CD8-positive, alpha-beta memory T cell (primary cell): ENCODE measurements at places on chromosomes 1 and 21. TPM values are rescaled to one million over a fixed set of nuclear protein-coding genes. Genes with fewer than 3 reads are reported as not detected.
A peak's percentile ranks its signal among the peaks of the same experiment; 100 is the strongest.

DNA sequence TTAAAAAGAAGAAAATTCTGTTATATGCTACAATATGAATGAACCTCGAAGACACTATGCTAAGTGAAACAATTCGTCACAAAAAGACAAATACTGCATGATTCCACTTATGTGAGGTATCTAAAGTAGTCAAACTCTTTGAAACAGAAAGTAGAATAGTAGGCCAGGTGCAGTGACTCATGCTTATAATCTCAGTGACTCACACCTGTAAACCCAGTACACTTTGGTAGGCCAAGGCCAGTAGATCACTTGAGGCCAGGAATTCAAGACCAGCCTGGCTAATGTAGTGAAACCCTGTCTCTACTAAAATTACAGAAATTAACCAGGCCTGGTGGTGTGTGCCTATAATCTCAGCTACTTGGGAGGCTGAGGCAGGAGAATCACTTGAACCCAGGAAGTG is 25.7 kb downstream of the EPHA10 start:
- DNase-seq, result no peak

- no peak for DNase-seq
These were observed 687 bp upstream of the RASSF5 start for GRCh38 chr1:206506405-206507283.

DNA sequence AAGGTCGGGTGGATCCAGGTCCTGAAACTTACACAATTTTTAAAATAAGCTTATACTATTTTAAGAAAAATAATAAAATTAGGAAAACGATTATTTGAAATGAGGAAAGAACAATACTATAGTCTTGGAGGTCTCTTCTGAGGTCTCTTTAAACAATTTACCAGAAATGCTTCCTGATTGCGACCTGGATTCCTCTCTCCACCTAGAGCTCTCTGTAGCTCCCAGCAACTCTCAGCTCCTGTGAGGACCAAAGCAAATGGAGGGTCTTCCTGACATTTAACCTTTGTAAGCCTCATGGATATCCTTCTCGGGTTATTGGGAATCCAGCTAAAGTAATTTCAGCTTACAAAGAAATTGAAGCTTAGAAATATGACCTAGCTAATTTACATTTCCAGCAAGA is 886 bp downstream of the BTBD8 start:
- DNase-seq, result no peak

- peak; percentile 27 for DNase-seq
These were observed 215.5 kb upstream of the USP25 start for GRCh38 chr21:15514073-15514946.

GRCh38 chr1:93692983-93693591 is 11.4 kb upstream of the BCAR3 start:
- no peak for DNase-seq

DNA sequence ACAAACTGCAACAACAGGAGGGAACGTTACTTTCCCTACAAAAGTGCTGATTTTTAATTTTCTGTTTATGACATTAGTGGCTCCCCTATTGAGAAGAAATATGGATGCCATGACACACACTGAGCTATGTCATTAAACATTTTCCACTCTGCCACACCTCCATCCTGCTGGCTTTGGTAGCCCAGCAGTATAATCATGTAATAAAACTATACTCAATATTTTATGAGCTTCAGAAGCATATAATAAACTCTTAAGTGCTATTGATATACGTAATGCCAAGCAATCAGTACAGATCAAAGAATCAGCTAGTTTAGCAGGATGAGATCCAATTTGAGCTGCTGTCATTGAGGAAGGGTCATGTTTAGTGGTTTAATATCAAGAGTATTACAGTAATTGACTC is 141.3 kb upstream of the LRRC7 start:
- no peak for DNase-seq

DNA sequence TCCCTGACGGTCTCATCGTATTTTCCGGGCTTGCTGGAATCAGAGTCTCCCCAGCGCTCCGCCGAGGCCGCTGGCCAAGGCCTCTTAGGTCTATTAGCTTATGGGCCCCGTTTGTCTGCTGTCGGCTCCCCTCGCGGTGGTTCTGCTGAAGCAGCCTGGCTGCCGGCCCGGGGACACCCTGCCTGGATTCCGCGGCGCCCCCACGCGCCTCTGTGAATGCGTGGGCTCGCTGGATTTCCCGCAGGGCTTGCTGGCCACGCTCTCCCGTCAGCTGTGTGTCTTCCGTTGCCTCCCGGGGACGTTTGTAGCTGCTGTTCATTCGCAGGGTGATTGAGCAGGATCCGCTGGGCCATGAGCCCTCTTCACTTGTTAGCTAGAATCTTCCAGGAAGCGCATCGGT is 8.4 kb downstream of the LRRC3 start:
- no peak for DNase-seq

GRCh38 chr21:37233551-37234146 is 33.5 kb downstream of the VPS26C start:
- DNase-seq, result no peak

DNA sequence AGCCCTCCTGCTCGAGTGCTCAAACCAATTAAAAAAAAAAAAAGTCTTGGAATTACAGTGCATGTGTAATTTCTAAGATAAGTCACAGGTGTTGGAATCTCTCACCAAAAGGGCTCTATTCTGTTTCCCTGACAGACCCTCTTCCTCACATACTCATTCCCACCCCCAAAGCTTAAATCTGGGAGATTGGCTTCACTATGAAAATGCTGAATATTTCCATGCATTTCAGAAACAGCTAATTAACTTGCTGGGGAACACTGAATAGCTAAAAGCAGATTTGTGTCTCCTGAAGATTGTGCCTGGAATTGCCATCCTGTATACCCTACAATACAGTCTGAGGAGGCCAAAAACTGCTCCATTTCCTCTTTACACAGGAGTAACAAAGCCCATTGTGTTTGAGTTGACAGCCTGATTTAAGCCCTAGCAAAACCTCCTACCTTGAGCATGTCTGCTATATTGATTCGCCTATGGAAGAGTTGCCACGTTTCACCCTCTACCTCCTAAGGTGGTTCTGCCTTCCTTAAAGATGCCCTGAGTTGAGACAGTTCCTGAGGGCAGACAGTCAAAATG is 1.4 kb upstream of the PIK3R3 start:
- DNase-seq, result no peak

DNA sequence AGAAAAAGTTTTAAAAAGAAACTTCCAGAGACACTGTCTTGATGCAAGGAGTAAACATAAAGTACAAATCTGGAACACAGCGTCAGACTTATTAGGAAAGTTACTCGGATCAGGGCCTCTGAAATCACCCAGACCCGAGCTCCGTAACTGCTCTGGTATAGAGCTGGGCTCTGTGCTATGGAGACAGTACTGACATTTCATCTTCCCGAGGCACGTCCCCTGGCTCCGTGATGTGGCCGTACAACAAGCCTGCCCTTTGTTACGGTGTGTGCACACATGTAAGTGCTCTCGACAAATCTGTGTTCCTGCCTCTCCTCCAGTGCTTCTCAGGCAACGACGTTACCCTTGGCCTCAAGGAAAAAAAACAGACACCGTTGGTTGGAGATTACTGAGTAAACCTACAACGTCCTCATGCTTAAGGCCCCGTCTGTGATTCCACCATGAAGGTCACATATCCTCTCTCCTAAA is 107.0 kb upstream of the IRF2BP2 start:
- no peak for DNase-seq

- no peak for DNase-seq
These were observed 17.7 kb downstream of the CD1E start for GRCh38 chr1:158371188-158371953.

- DNase-seq, result no peak
These were observed 2.2 kb upstream of the SSBP3 start for GRCh38 chr1:54408147-54409066.

DNA sequence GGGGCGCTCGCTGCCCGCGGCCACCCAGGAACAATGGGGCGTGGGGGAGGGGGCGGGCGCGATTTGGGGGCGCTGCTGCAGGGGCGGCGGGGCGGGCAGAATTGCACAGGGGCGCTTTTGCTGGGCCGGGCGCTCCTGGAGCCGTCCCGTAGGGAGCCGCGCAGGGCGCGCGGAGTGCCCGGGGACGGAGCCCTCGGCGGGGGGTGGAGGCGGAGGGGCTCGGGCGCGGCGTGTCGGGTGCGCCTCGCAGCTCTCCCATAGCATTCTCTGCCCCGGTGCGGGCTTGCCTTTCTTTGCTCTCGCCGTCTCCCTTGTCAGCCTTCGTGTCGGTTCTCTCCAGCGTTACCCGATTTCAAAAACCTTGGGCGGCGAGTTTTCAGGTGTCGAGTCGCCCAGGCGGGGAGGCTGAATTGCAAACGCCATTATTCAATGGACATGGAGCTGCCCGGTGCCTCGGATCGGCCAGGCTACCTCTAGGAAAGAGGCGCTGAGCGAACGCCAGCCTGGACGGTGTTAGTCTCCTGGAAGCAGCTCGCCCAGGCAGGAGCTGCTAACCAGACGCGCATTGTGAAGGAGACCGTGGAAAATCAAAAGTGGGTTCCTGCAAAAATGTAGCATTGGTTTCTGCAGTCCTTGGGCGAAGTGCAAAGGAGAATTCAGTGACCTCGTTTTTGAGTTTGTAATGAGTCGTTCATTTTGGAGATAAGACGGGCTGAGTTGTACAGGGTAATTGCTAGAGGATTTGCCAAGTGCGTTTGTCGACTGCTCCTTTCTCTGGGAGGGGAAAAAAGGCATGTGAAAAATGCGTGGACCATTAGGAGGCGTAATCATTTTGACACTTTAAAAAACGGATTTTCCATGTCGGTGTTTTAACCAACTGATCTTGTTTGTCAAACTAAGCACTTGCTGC is 626 bp downstream of the CXADR start:
- DNase-seq, result no peak

DNA sequence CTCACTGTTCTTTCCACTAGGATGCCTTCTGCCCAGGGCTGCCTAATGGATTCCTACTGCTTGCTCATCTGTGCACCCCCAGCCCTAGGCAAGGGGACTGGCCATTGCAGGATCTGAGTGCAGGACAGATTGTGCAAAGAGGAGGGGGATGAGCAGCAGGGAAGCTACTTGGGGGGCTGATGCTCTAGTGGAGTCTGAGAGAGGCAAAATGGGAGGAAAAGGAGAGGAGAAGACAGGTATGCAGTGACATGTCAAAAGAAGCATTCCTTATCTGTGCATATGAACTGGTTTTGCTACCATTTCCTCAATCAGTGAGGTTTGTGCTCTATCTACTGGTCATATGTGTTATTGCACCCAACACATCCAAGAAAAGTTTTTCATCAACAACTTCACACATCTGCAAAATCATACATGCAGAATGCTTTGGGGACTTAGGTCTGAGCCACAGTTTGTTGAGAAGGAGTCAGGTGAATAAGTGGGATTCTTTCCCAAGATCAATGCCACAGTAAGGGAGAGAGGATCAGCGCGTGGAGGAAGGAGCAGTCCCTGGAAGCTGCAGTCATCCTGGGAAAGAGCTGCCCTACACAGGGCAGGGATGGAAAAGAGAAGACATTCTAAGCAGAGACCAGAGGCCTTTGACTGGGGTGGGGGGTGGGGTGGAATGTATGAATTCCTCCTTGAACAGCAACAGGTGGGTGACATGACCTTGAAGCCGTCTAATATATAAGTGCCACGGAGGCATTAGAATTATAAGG is 14.4 kb downstream of the SLC5A9 start:
- DNase-seq, result no peak

DNA sequence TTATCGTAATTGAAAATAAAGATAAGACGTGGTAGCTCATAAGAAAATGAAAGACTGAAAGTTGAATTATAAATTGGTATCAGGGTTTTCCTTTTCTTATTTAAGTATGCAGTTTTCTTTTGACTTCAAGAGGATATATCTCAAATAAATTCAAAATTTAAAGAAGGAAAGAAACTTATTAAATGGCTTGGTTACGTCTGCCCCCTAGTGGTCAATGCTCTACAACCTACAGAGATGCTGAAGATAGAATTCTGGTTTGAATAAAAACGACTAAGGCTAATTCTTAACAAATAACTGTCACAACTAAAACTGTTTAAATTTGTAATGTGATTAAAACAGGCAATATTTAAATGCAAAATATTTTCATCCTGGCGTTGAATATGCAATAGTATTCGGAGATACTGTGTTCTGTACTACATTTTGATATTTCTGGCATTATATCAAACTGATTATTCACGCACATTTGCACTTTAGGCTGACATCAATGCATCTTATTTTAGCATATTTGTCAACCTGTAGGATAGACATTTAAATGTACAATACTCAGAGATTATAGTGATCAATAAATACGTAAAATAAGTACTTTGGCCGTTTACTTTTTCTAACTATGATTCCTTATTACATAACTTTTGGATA is 26.8 kb downstream of the IFI44 start:
- peak; percentile 26 for DNase-seq

DNA sequence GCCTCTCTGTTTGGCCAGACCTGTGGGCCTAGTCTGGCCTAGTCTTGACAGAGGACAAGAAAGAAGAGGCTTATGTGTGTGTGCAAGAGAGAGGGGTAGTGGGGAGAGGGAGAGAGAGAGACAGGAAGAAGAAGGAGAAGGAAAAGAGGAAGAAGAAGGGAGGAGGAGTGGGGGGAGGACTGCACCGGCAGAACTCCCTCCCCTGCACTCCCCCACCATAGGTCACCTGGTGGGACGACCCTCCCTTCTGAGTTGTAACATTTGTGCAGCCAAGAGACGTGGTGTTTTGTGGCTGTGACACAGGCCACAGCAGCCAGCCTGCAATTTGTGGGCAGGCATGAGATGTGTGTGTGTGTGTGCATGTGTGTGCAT is 4.3 kb downstream of the INAVA start:
- DNase-seq, result no peak

- DNase-seq, result no peak
These were observed 24.3 kb upstream of the PCP4 start for GRCh38 chr21:39842741-39843459.

Gene CASZ1
- total RNA-seq, result 10.5 TPM

Gene FAM72C
- total RNA-seq, result 4.1 TPM

Gene SLC30A10
- total RNA-seq, result not detected

Gene C1orf141
- total RNA-seq, result not detected

Gene OPTC
- total RNA-seq, result not detected

Gene CRNN
- not detected for total RNA-seq

Gene C21orf58
- 14.5 TPM for total RNA-seq
